EL (cell line): ENCODE measurements at places on chromosomes 11 and 22.

DNA sequence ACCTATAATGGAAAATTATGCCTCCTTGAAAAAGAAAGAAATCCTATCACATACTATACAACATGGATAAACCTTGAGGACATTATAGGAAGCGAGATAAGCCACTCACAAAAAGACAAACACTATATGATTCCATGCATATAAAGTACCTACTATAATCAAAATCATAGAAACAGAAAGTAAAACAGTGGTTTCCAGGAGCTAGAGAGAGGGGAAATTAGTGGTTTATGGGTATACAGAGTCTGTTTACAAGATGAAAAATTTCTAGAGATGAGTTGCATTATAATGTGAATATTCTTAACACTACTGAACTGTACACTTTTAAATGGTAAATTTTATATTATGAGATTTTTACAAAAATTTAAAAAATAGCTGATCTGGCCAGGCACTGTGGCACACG, 40.5 kb upstream of the ARHGAP42 start:
- no peak for DNase-seq

DNA sequence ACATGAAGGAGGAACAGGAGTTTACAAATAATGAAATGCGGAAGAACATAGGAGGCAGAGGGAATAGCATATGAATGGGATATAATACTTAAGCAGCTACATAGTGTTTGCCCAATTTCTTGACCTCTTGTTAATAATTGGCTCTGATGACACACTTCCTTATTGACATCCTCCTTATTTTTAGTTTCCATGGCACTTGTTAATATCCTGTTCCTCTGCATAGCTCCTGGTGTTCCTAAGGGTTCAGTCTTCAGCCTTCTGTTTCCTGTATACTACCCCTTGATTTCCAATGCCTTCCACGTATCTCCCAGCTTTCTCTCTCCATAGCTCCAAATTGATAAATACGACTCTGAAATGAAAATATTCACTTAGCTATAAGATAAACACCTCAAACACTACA, 663.8 kb upstream of the API5 start:
- DNase-seq = no peak

DNA sequence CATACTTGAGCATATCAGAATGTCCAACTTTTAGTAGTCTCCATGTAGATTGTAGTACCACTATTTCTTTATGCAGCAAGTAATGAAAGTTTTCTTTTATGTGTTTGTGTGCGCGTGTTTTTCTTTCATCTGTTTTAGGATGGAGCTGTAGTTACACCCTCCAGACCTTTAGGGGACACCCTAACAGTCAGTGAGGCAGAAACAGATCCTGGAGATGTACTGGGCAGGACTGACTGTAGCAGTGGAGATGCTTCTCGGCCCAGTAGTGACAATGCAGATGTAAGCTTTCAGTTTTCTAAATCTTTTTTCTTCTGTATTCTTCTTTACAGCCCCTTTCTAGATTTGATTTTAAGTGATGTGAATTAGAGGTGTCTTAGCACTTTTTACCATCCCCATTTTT, 79.9 kb upstream of the GRIK4 start:
- DNase-seq = peak; percentile 72

- no peak for DNase-seq
Measured at GRCh38 chr22:30279932-30280331, 9.4 kb downstream of the CASTOR1 start.

GRCh38 chr11:106840146-106840545, 178.1 kb downstream of the GUCY1A2 start:
- no peak for DNase-seq

DNA sequence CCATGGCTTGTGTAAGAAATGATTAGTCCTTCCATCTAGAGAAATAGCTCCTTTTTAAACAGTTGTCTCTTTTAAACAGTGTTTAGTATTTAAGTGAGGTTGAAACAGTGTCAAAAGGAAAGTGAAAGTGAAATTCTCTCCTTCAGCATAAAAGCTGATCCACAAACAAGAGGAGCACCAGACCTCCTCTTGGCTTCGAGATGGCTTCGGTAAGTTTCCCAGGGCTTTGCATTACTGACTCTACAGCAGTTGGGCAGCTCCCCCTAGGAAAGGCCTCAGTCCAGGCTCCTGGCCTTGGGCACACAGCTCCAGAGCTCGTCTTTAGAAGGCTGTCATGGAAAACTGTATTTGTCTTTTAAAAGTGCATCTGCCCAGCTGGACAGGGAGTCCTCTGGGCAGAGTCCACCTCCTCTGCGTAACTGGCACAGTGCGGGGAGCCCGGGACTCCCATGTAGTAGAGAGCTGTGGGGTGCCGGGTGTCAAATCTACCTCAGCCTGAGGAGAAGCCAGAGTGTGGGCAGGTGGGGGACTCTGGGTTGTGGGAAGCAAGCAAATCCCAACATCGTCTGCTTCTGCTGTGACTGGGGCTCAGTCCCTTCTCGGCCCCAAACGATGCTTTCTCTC, at the start of gene PLAAT4:
PLAAT4 (plus strand) TSS at position 140 of the 624 bp plus-strand sequence; CDS start at position 201, 61 bp downstream.
- DNase-seq = peak; percentile 60

- DNase-seq = no peak
Measured at GRCh38 chr11:70251659-70252321, 18.7 kb upstream of the PPFIA1 start.

- DNase-seq = peak; percentile 94
Measured at GRCh38 chr22:36445158-36445668, 36.2 kb downstream of the TXN2 start.

GRCh38 chr11:44775366-44775984, 48.7 kb downstream of the TSPAN18 start:
- DNase-seq = peak; percentile 56

GRCh38 chr22:27336151-27337090, 465.1 kb downstream of the MN1 start:
- DNase-seq = peak; percentile 11

- DNase-seq = peak; percentile 74
Measured at GRCh38 chr11:8092587-8093424, 11.8 kb downstream of the TUB start.

DNA sequence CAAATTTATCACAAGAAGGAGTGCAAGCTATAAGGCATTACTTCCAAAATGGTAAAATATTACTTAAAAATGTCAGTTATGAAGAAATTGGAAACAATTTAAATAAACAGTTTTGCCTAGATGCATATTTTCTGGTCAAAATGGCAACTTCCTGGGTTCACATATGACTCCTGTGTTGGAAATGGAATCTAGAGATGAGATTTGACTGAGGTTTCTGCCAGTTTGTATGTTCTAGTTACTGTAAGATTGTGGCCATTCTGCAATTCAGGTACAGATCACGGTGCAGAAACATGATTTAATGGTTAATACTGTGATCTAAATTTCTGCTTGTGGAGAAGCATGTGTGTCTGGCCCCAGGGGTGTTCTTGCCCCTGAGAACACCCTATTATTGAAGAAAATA, 3.4 kb upstream of the OR4C6 start:
- no peak for DNase-seq

DNA sequence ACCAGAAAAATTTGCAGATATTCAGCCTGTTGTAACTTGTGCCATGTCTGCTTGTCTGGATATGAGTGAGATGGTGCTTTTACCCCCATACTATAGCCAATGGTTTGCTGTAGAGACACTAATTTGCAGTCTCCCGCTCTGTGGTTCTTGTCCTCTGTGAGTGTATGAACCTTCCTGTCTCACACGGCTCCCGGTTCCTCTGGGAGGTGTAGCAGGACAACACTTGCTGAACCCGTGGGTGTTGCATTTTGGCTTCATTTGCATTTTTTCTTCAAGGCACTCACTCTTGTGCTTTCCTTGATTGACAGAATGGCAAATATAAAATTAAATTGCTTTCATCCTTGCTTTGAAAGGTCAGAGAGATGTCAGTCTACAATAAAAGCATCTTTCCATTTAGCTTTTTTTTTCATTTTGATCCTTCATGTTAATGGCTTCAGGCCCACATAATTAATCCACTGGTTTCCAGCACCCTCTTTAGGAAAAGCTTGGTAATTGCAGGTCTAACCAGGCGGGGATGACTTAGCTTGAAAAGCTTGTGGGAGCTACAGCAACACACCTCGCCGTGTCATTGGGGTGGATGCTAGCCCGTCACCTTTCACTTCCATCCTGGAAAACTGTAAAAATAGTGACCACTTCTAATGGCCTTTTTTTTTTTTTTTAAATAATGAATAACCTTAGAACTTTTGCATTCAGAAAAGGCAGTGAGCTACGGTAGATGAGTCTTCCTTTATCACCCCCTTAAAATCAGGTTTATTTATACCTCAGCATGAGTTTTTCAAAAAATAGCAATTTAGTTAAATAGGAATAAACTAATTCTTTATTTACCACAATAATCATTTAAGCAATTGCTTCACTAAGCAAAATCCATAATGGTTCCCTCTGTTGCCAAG, 27.4 kb upstream of the ST14 start:
- peak; percentile 62 for DNase-seq

DNA sequence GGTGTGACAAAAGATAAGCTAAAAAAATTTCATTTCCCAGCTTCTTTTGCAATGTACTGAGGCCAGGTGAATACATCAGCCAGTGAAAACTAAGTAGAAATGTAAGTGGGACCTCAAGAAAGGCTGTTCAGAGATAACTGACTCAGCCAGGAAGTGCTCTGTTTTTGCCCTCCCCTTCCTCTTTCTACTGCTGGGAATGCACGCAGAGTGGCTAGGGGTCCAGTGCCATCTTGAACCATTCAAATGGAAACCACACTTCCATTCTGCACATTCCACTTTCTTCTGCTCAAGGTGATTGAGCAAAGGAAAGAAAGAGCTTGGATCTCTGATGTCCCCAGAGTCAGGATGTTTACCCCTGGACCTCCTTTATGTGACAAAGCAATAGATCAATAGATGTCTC, 27.8 kb upstream of the LMO2 start:
- DNase-seq = no peak

- DNase-seq = no peak
Measured at GRCh38 chr11:1274501-1274900, 34.9 kb downstream of the TOLLIP start.

GRCh38 chr11:120316880-120317688, 8.0 kb upstream of the TLCD5 start:
- no peak for DNase-seq

- no peak for DNase-seq
Measured at GRCh38 chr11:126720539-126721235, 279.9 kb downstream of the KIRREL3 start.

DNA sequence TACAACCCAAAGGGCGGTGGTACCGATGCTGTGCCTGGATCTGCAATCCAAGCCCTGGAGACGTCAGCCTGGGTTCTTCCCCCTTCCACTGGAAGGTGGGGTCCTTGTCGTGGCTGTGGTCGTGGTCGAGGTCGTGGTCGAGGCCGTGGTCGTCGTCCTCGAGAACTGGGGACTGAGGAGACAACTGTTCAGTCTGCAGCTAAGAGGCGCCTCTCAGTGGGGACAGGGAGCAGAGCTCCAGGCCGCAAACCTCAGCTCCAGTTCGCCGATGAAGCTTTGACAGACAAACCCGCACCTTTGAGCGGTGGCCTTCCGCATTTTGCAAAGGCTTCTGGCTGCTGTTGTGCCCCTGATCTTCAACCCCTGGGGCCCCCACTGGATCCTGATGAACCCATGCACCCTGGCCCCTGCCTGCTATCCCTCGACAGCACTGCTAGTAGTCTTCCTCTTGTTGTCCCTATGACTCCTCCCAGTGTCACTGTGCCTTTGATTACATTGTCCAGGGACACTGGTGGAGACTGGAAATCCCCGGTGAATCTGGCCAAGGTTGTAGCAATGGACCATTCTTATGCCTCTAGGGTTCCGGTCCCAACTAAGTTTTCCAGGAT, 1.5 kb downstream of the KDM4F start:
- DNase-seq = no peak

- DNase-seq = peak; percentile 72
Measured at GRCh38 chr11:44767421-44767820, 40.7 kb downstream of the TSPAN18 start.

GRCh38 chr11:126090452-126090851, 27.8 kb upstream of the CDON start:
- DNase-seq = no peak

- DNase-seq = peak; percentile 20
Measured at GRCh38 chr11:11263238-11264005, 89.6 kb downstream of the CSNK2A3 start.

GRCh38 chr11:46951864-46952263, 15.3 kb downstream of the CSTPP1 start:
- no peak for DNase-seq

DNA sequence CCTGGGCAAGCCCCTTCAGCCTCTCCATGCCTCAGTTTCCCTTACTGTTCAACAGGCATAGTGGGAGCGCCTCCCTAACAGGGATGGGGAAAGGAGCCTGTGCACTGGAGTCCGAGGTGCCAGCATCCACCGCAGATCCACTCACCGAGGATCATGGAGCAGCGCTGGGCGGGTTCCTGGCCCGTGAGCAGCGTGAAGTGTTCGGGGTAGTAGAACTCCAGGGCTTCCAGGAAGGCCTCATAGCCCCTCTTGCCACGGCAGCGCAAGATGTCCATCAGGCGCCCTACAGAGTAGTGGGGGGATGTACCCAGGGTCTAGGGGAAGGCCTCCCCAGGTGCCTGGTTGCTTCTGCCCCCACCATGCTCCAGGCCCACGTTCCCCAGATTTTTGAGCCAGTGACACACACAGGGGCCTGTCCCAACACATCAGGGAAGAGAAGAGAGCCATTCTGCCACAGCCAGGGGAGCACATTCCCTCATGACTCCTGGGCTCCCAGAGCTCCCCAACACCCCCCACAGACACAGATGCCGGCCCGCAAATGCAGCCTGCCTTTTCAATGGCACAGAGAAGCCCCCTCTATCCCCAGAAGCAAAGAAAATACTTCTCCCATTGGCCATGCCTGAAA, 1.3 kb downstream of the CARD10 start:
- no peak for DNase-seq

DNA sequence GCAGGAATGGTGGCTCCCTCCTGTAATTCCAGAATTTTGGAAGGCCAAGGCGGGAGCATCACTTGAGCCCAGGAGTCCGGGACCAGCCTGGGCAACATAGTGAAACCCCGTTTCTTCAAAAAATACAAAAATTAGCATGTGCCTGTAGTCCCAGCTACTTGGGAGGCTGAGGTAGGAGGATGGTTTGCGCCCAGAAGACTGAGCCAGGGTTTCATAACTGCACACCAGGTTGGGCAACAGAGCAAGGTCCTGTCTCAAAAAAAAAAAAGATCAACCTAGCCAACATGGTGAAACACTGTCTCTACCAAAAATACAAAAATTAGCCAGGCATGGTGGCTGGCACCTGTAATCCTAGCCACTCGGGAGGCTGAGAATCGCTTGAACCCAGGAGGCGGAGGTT, 6.4 kb downstream of the A4GALT start:
- DNase-seq = no peak

DNA sequence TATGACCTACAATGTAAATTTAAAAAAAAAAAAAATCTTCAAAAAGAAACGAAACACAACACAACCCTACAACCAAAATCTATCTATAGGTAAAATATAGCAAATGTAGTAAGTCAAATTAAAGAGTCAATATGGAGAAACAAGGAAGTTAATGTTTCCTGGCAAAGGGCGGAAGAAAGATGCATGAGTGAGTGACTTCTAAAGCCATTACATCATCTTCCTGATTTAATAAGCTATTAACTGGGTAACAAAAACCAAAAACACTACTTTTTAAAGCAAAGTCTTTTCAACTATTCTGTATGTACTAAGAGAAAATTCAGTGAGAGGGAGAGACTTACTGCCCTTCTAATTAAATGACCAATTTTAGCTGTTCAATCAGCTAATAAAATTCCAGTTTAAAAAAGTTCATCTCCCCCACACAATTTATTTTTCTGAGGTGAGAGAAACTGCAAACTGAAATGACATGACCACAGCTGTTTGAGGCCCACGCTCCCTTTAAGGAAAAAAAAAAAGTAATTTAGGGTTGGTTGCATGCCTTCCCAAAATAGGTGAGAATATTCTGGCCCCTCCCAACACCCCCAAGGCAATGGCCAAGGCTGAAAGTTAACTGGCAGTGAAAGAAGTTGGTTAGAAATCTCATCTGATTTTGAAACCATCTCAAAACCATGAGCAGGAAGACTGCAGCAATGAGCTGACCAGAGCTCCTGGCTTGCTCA, 5.9 kb downstream of the SF1 start:
- DNase-seq = no peak
